ENCODE measurements at places on chromosomes 7 and 10.

DNA sequence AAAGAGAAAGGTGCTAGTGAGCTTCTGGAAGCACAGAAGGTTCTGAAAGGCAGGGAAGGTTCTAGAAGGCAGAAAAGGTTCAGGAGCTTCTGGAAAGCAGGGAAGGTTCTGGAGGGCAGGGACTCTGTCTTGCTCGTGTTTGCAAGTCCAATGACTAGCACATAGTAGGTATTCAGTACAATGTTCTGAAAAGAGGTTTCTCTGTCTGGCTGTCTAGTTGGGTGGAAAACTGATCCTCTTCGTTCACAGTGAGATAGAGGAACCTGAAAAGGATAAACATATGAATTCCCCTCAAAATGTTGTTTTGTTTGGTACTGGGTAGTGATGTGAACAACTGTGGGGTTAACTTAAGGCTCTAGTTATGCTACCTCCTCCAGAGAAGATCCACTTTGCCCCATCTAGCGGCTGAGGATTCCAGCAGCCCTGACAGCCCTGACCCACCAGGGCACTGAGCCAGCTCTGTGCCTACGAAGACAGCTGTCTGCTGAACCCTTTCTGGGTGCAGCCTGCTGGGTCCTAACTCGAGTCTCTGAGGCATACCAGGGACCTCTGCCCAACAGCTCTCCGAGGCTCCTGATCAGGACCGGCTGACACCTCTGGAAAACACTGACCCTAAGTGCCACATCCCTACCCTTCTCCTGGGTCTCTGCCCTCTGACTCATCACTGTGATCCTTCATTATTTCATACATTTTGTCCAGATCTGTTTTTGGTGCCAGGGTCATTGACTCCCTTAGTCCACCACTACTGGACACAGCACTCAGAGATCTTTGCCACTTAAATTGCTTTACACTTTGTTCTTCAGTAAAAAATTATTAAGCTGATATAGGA is 15.4 kb downstream of the PTPRN2 start:
- DNase-seq = no peak

DNA sequence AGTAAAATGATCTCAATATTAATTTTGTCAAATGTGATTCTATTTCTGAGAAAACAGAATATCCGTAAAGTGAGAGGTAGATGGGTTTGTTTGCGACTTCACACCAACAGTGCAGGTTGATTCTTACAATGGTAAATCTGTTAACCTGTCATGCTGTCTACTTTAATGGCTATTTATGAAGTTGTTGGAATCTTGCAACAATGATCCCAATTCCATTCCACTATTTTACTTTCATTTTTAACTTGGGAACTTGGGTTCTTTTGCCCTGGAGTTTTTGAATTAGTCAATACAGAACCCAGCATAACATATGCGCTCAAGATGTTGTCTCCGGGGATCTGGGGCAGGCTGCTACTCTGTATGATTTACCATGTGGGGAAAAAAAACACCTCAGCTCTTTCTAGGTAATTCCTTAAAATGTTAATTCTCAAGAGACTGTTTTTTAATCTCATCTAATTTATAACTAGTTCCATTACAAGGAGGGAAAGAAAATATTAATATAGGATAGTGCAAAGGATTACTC is 1.2 kb downstream of the LGI1 start:
- no peak for DNase-seq

DNA sequence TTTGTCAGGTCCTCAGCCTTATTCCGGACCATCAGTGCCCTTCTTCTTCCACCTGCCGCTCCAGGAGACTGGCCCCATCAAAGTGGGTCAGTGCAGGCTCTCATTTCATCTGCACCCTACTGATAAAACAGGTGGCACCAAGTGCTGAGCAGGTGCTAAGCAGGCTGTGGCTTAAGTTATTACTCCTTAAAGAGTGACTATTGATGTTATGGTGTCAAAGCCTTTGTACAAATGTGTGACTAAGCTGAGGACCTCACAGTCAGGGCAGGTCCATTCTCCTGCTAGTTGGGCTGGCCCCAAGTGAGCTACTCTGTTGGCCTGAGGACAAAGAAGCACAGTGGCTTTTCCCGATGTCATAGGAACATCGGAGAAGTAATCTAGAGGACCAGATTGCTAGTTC is 11.2 kb upstream of the CALD1 start:
- DNase-seq = no peak

DNA sequence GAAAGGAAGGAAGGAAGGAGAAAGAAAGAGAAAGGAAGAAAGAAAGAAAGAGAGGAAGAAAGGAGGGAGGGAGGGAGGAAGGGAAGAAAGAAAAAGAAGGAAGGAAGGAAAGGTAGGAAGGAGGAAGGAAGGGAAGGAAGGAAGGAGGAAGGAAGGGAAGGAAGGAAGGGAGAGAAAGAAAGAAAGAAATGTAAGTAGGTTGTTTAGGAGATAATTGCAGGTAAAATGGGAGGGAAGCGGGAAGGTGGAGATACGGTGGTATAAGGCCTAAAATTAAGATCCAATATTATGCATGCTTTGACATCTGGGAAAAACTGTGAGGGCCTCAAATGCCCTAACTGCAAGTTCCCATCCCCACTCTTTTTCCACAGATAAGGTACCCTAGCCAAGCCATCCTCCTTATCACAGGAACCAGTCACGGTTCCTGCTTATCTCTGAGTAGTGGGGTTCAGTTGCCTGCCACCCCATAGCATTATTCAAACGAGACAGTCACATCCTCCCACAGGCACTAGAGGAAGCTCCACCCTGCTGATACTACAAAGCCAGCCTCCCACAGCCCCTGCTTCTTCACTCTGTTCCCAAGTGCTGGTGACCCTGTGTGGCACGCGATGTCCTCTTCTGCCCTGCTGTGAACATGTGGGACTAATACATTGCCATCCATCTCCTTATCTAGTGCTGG is 28.7 kb downstream of the ST8SIA6 start:
- no peak for DNase-seq

DNA sequence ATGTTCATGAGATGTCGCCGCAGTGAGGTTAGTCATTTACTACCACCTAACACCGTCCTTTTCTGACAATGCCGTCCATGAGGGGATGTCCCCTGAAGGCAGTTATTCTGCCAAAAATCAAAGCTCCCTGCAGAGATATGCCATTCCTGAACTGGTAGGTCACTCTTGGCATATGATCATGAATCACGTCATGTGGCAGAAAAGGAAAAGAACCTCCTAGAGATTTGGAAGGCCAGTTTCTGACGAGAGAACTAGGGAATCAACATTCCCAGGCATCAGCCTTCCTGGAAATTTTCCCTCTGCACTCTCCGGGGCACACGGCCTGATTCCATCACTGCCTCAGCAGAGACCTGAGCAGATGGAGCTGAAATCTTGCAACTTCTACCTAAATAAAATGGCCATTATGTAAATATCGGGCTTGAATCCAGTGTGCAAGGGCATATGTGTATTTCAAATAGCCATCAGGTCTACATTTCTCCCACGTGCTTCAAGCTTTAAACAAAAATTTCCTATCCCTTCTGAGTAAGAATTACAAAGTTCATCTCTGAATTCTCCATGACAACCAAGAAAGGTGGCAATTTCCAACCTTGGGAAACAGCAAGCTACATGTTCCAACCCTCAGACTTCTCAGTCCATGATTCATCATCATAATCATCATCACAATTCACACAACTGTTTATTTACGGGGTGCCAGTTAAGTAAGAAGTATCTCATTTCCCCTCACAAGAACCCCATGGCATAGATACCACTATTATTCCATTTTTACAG is 46.5 kb downstream of the AMPH start:
- no peak for DNase-seq

DNA sequence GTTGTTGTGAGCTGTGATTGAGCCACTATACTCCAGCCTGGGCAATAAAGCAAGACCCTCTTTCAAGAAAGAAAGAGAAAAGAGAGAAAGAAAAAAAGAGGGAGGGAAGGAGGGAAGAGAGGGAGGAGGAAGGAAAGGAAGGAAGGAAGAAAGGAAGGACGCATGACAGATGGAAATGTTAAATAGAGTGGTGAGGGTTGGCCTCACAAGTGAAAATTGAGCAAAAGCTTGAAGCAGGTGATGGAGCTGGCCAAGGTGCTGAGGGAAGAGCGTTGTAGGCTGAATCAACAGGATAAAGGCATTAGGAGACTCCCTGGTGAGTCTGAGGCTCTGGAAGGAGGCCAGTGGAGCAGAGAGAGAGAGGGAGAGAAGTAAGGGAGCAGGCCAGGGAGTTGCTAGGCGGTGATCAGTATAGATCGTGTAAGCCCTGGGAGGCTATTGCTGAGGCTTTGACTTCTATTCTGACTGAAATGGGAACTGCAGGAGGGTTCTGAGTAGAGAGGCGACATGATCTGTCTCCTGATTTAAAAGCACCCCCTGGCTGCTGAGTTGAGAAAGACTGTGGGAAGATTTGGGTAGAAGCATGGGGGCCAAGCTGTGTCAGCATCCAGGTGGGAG is 26.5 kb upstream of the TMEM248 start:
- no peak for DNase-seq

GRCh38 chr7:135877805-135878204 is 99.4 kb downstream of the MTPN start:
- DNase-seq = no peak

GRCh38 chr10:34526758-34527730 is 288.1 kb downstream of the PARD3 start:
- no peak for DNase-seq

DNA sequence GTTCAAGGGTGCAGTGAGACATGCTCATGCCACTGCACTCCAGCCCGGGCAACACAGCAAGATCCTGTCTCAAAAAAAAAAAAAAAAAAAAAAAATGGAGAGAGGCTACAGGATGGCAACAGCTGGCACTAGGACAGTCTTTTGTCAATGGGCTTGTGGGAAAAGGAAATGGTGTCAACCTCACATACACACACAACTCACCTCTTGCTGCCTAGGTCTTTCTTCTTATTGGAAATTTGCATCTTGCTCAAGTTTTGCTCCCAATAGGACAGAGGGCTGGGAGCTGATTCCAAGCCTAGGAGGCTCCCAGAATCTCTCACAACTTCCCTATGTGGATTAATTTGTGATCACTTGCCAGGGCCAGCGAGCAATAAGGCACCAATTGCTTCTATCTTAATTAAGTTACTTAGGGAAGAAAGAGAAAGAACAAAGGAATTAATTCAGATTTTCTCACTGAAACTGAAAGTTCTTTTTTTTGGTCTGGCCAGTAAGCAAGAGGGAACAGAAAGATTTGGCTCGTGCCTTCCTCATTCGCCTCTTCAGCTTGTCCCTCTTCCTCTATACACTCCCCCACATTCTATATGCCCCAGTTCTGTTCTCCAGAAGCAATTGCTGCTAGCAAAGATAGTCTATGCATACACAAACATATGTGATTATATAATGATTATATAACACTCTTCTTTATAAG is 33.8 kb downstream of the MAP3K8 start:
- DNase-seq = no peak

- DNase-seq = no peak
Measured at GRCh38 chr10:131630772-131631258, 270.0 kb upstream of the PPP2R2D start.

DNA sequence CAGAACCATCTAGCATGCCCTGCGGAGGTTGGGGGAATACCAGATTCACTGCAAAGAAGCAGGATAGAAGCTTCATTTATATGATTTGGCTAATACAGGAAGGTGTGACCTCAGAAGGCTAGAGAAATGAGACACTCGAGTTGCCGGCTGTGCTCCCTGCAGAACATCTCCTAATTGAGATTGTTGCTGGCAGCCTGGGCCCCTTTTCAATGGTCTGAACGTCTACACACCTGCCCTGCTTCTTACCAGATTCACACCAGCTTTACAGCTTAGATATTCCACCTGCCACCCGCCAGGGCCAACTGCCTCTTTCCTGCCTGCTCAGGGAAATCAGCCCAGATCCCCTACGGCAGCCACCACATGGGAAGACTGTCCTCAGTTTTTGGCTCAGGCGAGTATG is 475.3 kb upstream of the AUTS2 start:
- DNase-seq = no peak

DNA sequence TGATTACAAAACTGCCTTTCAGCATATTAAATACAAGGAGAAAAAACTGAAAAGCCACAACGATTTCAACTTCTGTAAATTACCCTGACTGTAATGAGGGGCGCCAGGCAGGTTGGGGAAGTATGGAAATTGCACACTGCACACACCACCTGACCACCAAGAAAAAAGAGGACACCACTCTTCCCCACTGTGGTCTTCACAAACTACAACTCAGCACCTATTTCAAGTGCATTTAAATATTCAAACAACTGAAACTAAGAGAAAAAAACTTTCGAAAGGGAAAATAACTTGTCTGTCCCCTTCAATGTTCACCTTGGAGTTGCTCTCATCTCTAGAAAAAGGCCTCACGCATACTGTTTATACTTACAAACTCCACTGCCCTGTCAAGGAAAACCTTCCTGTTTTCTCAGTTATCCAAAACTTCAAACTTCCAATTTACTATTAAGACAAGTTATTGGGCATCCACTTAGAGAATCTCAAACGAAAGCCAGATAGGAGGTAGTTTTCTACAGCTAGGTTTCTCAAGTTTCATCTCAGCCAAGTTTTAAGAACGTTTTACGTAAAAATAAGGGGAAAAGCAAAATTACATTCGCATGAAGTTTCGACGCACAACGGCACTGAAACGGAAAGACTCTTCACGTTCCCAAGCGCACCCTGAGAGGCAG is 1.4 kb downstream of the LARP4B start:
- DNase-seq = no peak

DNA sequence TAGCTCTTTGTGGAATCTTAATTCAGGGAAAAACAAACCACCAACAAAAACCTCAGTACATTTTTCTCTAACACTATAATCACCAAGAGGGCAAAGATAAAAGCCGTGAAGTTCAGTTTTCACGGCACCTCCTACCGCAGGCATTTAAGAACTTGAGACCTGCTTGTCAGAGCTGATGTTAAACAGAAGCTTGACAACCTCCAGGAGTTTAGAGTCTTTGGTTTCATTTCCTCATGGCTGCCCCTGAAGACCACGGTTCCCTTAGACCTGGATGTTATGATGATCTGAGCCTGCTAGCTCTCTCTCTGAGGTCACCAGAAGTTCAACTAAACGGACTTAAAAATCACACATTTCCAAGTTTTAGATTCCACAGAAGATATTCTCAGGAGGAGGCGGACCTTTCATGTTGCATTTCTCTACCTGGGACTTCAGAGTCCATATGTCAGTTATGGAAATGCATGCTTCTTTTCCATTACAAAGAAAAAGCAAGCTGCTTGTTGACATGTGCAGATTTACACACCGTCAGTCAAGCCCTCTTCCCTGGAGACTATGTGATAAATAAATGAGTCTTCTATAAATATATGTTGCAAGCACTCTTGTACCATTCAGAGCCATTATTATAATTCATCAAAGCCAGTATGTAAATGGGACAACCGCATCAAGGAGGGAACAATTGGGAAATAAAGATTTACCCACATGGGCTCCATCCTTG is 258.0 kb downstream of the GFRA1 start:
- no peak for DNase-seq

DNA sequence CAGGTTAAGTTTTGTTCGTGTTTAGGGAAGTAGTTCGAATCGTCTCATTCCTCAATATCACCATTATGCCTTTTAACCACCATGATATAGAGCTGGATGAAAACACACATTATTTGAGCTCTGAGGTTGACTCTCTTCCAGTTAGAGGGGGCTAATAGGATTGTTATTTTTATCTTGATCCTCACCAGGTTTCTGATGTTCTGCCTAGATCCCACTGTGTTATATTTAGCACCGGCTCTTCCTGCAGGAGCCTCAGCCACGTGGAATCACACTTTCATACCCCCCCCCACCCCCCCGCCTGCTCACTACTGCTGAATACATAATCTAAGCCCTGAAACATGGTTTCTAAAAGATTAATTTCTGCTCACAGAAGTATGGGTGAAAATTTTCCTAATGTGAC is 88.3 kb downstream of the NRCAM start:
- DNase-seq = no peak

- no peak for DNase-seq
Measured at GRCh38 chr10:95742485-95742884, 13.5 kb upstream of the ENTPD1 start.
